ENCODE measurements at places on chromosomes 5 and 9.

DNA sequence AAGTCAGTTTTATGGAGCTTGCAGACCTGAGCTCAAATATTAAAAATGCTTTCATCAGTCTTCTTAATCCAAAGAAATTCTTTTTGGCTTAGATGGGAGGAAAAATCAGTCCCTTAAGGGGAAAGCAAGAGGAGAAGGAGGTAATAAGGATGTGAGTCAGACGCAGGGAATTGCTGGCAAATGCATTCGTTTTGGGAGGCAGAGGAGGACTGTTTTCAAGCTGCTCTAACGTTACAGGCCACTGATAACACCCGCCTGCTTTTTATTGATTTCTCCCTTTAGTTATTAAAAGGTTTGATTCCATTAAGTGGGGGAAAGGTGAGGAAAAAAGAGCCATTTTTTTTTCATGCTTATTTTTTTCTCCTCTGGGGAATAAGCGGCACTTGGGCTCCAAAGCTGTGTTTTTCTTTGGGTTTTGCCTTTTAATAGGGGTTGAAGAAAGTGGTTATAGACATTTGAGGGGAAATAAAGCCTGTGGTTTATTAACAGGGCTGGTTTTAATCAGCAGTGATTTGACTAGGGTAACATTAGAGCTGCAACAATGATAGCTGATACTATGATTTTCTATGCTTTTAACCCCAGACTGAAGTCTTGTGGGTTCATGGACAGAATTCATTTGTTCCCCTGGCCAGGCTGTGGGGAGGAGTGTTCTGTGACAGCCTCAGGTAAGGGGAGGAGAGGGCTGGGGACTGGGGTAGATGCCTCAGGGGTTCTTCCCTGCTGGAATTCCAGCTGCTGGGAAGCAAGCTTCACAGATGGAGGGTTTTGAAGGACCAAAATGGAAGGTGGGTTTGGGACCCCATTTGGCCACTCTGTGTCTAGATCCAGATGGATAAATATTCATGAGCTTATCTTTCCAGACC is 225.2 kb downstream of the GAS1 start:
- H3K36me3 ChIP-seq: no peaks in the 10 kb centered on the region
- no peak overlapping the region for H3K4me3 ChIP-seq
- no peaks in the 10 kb centered on the region for H3K27me3 ChIP-seq
- no peaks in the 10 kb centered on the region for H3K4me1 ChIP-seq

GRCh38 chr9:15403155-15403554 is 19.5 kb upstream of the SNAPC3 start:
- H3K4me1 ChIP-seq: no peaks in the 10 kb centered on the region
- no peaks in the 10 kb centered on the region for H3K27me3 ChIP-seq
- no peak overlapping the region for H3K27ac ChIP-seq
- no peak overlapping the region for H3K4me3 ChIP-seq
- no peaks in the 10 kb centered on the region for H3K36me3 ChIP-seq

DNA sequence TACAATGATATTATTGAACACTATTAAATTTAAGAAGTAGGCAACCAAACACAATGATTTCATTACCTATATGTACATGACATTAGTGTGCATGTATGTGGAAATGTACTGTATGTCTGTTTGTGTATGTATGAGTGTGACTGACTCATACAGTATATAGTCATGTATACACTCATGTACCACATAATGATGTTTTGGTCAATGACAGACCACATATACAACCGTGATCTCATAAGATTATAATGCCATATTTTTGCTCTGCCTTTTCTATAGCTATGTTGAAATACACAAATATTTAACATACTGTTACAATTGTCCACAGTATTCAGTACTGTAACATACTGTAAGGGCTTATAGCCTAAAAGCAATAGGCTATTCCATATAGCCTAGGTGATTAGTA is 19.7 kb downstream of the SVEP1 start:
- no peak overlapping the region for H3K27ac ChIP-seq
- H3K36me3 ChIP-seq: no peaks in the 10 kb centered on the region
- no peak for DNase-seq
- H3K4me3 ChIP-seq: no peak overlapping the region
- no peaks in the 10 kb centered on the region for H3K27me3 ChIP-seq

DNA sequence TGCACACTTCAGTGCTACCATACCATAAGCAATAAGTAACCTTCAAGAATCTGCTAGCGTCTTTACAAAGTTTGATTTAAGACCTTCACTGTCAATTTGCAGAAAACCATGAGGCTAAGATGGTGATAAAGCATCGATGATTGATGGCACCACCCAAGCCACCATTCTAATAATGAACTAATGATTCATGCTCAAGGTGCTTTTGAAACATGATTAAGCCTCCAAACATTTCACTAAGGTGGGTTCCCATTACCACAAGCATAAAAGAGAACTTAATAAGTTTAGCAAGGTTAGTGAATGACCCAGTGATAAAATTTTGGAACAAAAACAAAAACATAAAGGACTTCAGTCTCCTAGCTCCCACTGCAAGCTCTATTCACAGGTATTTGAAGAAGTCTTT is 214.7 kb downstream of the FBXL17 start:
- no peaks in the 10 kb centered on the region for H3K4me1 ChIP-seq
- no peaks in the 10 kb centered on the region for H3K27me3 ChIP-seq

- no peaks in the 10 kb centered on the region for H3K36me3 ChIP-seq
- no peaks in the 10 kb centered on the region for H3K27me3 ChIP-seq
- H3K4me1 ChIP-seq: peaks cover 2% of the 10 kb centered on the region
- no peak for DNase-seq
- H3K4me3 ChIP-seq: no peak overlapping the region
These were observed 33.4 kb upstream of the ARAP3 start for GRCh38 chr5:141715346-141715905.
